ENCODE measurements at places on chromosomes 5 and 9. TPM values are rescaled to one million over a fixed set of nuclear protein-coding genes. Genes with fewer than 3 reads are reported as not detected.

GRCh38 chr5:45604092-45604491 lies 92.1 kb downstream of the HCN1 start:
- no peak for DNase-seq

- no peak for DNase-seq
These were observed 55.1 kb downstream of the PIP5K1B start for GRCh38 chr9:68759981-68760673.

GRCh38 chr5:11324521-11325289 lies 563.7 kb upstream of the DAP start:
- DNase-seq: no peak

Gene MOB3B
- total RNA-seq: 0.67 TPM

Gene IDNK
- total RNA-seq: 8.5 TPM

Data from naive thymus-derived CD4-positive, alpha-beta T cell (primary cell).